ENCODE measurements at places on chromosomes 12 and 14.

DNA sequence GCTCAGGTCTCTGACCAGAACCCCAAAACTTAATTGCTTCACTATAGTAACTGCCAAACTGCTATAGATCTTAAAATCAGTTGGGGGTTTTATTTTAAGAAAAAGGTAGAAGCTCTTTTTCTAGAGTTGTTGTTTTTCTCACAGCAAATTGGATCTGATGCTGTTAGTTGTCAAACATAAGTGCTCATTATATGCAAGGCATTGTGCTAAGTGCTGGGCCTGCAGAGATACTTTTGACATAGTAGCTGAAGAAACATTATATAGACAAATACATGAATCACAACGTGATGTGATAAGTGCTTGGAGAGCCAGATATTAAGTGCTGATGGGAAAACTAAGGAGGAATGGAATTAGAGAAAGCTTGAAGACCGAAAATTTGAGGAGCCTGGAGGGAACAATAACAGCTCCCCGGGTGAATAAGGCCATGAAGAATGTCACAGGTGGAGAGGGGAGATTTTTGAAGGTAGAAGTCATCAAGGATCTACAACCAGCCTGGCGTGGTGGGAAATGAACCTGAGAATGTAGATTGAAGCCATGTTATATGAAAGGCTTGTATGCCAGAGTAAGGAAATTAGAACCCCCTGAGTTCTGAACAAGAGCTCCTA lies 126.5 kb downstream of the DYRK2 start:
- no peak for DNase-seq

DNA sequence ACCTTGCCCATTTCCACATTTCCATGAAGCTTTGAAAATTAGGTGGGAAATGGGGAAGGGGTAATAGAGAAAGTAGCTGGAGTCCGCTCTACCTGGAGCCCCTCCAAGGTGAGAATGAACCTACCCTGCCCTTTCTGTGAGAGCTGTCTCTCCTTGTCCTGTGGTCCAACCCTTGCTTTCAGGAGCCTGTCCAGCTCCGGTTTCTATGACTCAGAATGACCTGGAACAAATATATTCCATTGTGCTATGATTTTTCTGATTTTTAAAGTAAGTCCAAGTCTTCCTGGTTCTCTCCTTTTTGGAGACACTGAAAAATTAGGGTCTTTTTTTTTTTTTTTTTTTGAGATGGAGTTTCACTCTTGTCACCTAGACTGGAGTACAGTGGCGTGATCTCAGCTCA lies 89.1 kb upstream of the VASH1 start:
- DNase-seq: no peak

GRCh38 chr12:49974677-49975317 lies 2.0 kb downstream of the AQP6 start:
- no peak for DNase-seq

DNA sequence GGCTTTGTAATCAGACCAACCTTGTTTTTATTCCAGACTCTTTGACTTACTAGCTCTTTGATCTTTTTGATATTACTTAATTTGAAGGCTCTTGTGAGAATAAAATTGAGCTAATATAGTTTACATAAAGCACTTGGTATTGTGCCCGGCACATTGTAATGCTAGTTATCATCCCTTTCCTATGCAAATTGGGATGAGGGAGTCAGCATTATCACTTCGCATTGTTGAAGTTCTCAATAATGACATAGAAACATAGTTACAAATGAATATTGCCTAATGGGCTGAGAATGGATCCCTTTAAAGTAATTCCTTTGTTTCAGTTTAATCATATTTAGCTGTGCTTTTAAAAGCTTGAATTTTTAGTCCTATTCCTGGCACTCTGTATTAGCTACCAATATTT lies 36.6 kb downstream of the SUPT16H start:
- no peak for DNase-seq

DNA sequence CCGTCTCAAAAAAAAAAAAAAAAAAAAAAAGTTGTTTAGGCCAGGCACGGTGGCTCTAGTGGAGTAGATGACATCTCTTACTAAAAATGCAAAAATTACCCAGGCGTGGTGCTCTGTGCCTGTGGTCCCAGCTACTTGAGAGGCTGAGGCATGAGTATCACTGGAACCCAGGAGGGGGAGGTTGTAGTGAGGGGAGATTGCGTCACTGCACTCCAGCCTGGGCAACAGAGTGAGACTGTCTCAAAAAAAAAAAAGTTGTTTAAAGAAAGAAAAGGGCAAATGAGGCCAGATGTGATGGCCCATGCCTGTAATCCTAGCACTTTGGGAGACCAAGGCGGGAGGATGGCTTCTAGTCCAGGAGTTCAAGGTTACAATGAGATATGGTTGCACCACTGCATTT lies 36.6 kb upstream of the SPPL3 start:
- DNase-seq: no peak

DNA sequence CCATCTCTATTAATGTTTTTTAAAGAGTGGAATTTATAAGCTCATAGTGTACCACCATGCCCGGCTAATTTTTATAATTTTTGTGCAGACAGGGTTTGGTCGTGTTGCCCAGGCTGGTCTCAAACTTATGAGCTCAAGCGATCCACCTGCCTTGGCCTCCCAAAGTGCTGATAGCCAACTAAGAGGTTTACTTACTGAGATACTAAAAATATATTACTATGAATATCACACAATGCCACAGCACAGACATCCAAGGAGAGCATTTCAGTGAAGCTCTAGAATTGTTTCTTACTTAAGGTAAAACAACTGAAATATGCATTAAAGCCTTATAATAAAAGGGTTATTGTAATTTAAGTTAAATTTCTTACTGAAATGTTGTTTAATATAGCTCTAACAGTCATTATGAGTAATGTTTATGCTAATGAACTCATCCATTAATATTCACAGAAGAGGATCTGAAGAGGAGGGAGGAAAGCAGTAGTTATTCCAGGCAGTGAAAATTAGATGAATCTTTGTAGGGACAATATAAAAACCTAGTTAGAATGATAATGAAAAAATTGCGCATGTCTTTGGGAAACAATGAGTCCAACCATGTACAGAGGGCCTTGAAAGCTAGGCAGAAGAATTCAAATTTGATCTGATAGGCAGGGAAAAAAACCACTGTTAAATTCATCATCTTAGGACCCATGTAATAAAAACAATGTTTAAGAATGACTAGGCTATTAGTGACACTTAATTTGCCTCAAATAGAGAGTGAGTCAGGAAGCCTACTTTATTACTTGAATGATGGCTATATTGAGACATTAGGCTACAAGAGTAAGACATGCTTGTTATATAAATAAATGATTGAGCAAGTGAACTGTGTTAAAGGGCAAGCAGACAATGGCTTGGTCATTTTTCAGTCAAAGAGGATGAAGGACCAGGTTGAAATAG lies 99.2 kb downstream of the SLC41A2 start:
- no peak for DNase-seq

GRCh38 chr12:125159702-125160101 lies 94.5 kb downstream of the AACS start:
- DNase-seq: no peak

DNA sequence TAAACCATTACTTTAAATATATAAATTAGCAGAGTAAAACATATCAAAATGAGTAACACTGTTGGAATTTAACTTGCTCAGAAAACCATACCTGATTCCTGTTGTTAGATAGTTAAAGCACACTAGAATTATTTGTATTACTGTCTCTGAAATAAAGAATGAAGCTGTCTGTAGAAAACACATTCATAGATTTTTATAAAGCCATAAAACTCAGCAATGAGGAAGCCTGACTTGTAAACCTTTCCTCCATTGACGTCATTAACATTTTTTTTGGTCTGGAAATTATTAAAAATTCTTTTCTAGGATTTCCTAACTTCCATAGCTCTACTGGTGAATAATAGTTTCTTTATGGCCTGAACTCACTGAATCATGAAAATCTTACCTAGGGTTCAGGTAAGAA lies 147.6 kb downstream of the BRMS1L start:
- no peak for DNase-seq

DNA sequence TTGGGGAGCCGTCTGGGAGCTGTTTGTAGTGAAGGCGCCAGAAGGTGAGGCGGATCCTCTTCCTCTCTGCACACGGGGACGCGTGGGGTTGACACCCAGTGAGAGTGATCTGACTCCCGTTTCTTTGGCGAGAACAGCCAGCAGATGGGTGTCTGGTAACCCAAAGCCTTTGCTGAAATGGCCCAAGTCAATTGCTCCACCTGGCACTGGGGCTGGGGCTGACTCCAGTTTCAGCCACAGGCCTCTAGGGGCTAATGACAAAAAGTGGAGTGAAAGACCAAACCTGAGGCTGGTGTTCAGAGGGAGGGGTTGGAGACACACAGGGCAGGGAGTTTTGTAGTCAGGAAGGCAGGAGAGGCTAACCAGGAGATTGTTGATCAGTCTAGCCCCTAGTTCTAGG lies 87.0 kb downstream of the FRMD6 start:
- DNase-seq: no peak

GRCh38 chr14:61322799-61323290 lies 1.5 kb downstream of the PRKCH start:
- no peak for DNase-seq

- no peak for DNase-seq
Measured at GRCh38 chr14:25048170-25049016, 1.6 kb downstream of the STXBP6 start.

DNA sequence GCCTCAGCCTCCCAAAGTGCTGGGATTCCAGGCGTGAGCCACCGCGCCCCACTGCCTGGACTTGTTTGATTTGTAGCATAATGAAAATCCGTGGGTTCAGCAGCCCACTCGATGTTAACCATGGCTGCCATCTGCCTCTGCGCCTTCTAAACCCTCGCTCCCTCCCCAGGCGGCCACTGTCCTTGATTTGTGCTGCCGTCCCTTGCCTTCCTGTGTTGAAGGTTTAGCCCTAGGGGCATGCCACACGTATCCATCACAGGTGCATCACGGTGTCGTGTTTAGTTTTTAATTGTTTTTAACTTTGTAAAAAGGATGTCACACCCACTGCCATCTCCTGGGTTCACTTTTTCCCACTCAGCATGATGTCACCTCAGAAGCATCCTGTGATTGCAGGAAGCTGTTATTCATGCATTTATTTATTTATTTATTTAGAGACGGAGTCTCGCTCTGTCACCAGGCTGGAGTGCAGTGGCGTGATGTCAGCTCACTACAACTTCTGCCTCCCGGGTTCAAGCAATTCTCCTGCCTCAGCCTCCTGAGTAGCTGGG lies 24.5 kb upstream of the ULK1 start:
- no peak for DNase-seq

DNA sequence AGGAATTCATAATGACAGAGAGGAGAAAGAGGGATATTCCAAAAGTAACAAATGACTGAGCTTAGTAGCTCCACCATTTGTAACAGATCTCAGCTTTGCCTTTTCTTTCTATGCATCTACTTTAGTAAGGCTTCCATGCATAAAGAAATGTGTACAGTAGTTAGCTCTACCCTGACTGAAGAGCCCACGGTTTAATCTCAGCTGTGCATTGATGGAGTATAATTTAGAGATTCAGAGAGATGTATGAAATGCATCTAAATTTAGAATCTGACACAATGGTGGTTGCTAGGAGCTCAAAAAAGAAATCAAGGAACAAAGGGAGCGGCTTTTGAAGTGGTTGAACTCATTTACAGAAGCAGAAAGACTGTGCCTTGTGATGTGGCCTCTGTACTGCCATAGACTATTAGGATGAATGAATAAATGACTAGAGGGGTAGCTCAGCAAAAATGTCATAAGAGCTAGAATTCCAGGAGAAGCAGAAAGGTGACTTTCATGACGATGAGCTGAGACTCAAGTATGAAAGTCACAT lies 838.6 kb downstream of the RPS29 start:
- DNase-seq: no peak

DNA sequence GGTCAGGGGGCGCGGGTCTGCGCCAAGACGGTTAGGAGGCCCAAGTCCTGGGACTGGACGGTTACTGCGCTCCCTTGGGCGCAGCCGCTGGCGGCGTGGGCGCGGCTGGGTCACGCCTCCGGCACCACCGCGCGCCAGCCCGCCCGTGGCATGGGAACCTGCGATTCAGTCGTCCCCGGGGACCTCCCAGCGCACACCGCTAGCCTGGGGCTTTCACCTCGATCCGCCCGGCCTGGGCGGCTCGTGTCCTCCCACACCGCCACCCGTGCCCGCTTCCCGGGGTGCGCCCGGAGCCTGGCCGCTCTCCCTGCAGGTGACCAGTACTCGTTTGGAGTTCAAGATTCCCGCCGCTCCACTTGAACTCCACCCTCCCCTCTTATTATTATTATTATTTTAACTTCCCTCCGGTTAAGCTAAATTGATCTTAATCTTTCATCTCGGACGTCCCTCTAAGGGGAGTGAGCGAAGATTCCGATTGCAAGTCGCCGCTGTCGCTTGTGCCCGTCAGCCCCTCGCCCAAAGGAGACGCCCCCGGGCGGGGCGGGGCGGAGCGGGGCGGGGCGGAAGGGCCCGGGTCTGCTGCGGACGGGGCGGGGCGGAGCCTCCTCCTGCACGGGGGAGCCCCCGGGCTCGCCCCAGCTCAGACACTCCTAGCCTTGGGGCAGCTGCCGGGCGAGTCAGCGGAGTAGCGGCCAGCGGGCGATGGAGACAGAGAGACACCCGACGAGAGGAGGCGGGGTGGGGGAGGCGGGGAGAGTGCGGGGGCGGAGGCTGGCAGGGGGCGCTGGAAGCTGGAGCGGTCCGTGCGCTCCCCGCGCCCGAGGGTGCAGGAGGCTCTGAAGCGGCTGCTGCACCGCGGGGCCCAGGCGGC lies at the start of gene KCNMB4:
Gene KCNMB4 (plus strand): TSS at position 643 of the 871 bp plus-strand sequence. CDS start 445 bp downstream, outside the sequence.
- DNase-seq: peak; percentile 67

DNA sequence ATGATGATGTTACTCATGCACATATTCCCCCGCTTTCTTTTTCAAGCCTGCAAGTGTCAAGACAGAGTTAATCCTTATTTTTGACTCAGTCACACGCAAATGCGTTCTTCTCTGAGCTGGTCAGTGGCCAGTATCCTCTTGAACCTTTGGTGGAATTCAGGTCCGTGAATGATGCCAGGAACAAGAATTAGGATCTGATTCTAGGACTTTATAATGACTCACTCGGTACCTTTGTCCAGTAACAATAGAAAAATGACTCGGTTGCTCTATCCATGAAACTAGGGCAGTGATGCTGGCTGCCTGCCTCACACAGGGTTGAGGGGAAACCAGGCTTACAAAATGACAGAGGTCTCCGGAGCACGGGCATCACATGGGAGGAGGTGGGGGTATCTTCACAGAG lies 185.8 kb upstream of the NUDT4 start:
- DNase-seq: no peak

- DNase-seq: no peak
Measured at GRCh38 chr12:108905725-108906124, 25.8 kb downstream of the DAO start.
